Sciatic nerve (tissue), 2 donors: ENCODE measurements at places on chromosomes 16 and 17. TPM values are rescaled to one million over a fixed set of nuclear protein-coding genes. Genes with fewer than 3 reads are reported as not detected.

DNA sequence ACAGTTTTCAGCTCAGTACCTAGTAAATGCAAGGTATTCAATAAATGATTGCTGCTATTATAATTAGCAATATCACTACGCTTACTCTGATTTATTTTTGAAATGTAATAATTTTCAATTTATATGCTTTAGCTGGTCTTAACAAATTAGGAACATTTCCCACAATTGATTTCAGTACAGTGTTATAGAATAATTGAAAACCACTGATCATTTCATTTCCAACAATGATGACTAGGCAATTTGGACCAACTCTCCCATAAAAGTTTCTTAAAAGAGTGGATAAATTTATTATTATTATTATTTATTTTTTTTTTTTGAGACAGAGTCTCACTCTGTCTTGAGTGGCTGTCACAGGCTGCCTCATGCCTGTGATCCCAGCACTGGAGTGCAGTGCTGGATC, 41.1 kb downstream of the VMP1 start:
- no peak for DNase-seq

The E4F1 gene
- 22.3 TPM for total RNA-seq

- DNase-seq: no peak
Observed at GRCh38 chr16:22739077-22739476, 74.9 kb upstream of the HS3ST2 start.

DNA sequence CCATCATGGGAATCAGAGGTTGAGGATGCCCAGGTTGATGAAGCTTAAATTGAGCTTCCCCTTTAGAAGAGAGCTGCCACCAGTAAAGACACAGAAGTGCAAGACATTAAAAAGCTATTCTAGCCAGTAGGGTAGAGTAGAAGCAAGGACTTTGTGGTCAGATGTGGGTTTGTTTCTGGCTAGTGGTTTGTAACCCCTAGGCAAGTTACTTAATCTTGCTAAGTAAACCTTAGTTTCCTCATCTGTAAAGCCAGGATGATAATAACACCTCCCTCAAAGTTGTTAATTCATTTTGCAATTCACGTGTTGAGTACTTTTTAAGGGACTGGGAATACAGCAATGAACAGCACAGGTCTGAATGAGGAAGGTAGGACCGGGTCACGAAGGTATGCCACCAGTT, 3.6 kb downstream of the SNTB2 start:
- DNase-seq: no peak

- peak; percentile 59 for DNase-seq
Observed at GRCh38 chr16:21598701-21599121, 666 bp upstream of the METTL9 start.

DNA sequence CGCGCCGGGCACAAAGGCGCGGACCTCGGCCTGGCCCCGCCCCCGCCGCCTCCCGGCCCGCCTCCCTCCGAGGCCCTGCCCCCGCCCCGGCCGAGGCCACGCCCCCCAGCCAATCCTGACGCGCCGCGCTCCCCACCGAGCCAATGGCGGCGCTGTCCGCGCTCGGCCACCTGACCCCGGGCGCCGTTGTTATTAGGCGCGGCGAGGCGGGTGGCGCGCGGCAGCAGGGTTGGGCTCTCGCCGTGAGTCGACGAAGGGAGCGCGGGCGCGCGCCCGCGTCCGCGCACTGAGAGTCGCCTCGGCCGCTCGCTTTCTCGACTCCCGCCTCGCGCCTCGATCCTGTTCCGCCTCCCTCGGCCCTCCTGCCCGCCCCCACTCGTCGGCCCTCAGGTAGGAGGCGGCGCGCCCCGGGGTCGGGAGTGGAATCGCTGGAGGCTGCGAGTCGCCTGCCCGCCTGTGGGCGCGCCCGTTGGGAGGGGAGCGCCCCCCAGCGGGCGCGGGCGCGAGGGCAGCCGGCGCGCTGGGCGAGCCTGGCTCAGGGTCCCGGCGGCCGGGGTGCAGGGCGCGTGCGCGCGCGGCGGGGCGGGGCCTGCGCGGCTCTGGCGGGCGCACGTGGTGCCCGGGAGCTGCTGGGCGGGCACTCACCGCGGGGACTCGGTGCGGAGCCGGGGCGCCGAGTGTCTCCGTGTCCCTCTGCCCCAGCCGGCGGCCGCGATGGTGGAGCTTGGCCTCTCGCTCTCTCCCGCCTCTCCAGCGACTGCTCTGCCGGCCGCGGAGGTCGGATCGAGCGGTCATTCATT, 405 bp upstream of the CBLN1 start:
- peak; percentile 82 for DNase-seq

The ATAD5 gene
- 1.5 TPM for total RNA-seq

The RSKR gene
- total RNA-seq: 14.4 TPM

The GSG1L gene
- total RNA-seq: 0.62 TPM

DNA sequence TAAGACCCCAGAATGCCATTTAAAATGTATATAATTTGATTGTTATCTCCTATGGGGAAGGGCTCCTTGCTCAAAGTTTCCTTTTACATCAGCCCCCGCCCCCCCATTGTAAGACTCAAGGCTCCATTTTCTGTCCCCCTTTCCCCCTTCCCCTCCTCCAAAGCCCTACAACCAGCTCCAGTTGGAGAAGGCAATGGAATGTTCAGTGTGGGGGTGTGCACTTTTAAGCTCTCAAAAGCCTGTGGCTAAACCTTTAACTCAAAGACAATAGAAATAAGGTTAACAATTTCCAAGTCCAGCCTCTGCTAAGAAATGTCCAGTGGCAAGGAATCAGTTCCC, 114.7 kb downstream of the NOG start:
- no peak for DNase-seq

GRCh38 chr16:88063211-88063773, 112.1 kb downstream of the BANP start:
- DNase-seq: peak; percentile 74

DNA sequence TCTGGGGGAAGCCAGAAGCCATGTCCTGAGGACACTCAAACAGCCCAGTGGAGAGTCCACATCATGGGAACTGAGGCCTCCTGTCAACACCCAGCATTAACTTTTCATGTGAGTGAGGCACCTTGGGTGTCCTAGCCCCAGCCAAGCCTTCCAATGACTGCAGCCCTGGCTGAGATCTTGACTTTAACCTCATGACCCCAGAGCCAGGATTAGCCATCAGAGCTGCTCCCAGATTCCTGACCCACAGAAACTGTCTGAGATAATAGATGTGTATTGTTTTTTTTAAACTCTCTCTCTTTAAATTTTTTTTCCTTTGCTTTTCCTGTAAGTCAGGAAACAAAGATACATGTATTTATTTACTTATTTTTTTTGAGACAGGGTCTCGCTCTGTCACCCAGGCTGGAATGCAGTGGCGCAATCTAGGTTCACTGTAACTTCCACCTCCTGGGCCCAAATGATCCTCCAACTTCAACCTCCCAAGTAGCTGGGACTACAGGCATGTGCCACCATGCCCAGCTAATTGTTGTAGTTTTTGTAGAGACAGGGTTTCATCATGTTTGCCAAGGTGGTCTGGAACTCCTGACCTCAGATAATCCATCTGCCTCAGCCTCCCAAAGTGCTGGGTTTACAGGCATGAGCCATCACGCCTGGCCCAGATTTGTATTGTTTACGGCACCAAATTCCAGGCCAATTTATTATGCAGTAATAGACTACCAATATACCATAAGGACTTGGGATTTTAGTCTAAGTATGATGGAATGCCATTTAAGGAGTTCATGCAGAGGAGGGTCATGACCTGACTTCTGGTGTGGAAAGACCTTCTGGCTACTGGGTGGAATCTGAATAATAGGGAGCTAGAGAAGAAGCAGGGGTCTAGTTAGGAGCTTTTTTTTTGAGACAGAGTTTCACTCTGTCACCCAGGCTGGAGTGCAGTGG, 14.0 kb upstream of the TMEM94 start:
- DNase-seq: no peak

- DNase-seq: no peak
Observed at GRCh38 chr16:2032285-2033056, 5.8 kb downstream of the NHERF2 start.

DNA sequence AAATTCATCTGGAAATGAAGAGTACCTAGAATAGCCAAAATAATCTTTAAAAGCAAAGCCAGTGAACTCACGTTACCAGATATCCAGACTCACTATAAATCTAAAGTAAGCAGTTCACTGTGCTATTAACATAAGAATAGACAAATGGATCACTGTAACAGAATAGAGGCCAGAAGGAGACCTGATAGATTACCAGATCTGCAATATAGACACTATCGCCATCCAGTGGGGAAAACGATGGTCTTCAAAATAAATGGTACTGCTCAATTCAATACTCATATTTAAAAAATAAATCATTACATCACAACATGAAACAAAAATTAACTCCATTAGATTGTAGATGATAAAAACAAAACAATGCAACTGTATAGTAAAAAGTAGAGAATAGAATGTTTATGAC, 158.6 kb upstream of the CDH8 start:
- no peak for DNase-seq

- DNase-seq: no peak
Observed at GRCh38 chr17:69728816-69729215, 314.3 kb downstream of the MAP2K6 start.
